Psoas muscle (tissue), 8 donors: ENCODE measurements at places on chromosomes 5 and 9. TPM values are rescaled to one million over a fixed set of nuclear protein-coding genes. Genes with fewer than 3 reads are reported as not detected.

- H3K36me3 ChIP-seq, result peaks cover 96% of the 10 kb centered on the region
- no peaks in the 10 kb centered on the region for H3K27me3 ChIP-seq
- H3K4me1 ChIP-seq, result peaks cover 6% of the 10 kb centered on the region
- no peak for DNase-seq
- H3K27ac ChIP-seq, result no peak overlapping the region
These were observed 9.9 kb downstream of the HNRNPAB start for GRCh38 chr5:178214160-178214803.

DNA sequence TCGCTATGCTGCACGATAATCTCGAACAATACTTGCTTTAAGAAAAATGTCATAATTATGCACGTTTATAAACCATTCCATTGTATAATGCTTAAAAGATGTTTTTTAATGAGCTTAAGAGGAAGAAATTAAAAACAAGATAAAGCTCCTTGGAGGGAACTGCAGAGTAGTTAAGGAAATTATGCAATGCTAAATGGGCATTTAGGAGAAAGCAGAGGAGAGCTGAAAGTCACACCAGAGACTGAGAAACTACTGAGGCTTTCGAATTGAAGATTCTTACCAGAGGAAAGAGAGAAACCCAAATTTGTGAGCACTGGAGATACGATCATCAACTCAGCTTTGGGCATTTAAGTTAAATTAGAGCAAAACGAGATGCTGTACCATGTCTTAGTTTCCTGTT is 119.4 kb downstream of the CDH10 start:
- H3K27me3 ChIP-seq, result no peaks in the 10 kb centered on the region
- no peak overlapping the region for H3K4me3 ChIP-seq
- H3K4me1 ChIP-seq, result no peaks in the 10 kb centered on the region
- no peak overlapping the region for H3K27ac ChIP-seq
- H3K36me3 ChIP-seq, result no peaks in the 10 kb centered on the region
- no peak for DNase-seq

DNA sequence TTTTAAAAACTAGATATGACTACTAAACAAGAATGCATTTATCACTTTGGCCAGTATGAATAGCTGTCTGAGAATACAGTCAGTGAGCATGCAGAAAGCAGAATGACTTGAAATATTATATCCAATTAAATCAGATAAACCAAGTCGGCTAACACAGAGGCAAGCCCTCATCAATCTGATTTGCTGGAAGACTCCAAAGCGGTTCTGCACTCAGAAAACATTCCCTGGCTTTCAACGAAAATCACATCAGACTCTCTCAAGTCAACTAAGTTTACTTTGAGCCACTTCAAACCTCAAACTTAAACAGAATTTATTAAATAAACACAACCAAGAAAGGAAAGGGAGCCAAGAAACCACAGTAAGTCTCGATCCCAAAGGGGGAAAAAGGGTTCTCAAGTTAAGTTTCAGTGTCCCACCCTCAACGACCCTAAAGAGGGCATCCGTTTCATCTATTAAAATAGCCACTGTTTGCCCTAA is 1.4 kb downstream of the MYO10 start:
- H3K4me1 ChIP-seq, result peaks cover 15% of the 10 kb centered on the region
- no peak for DNase-seq
- no peaks in the 10 kb centered on the region for H3K36me3 ChIP-seq
- peak overlapping the region; percentile 88 for H3K4me3 ChIP-seq
- no peak overlapping the region for H3K27ac ChIP-seq
- no peaks in the 10 kb centered on the region for H3K27me3 ChIP-seq

Gene PIP5KL1
- total RNA-seq, result 0.44 TPM

DNA sequence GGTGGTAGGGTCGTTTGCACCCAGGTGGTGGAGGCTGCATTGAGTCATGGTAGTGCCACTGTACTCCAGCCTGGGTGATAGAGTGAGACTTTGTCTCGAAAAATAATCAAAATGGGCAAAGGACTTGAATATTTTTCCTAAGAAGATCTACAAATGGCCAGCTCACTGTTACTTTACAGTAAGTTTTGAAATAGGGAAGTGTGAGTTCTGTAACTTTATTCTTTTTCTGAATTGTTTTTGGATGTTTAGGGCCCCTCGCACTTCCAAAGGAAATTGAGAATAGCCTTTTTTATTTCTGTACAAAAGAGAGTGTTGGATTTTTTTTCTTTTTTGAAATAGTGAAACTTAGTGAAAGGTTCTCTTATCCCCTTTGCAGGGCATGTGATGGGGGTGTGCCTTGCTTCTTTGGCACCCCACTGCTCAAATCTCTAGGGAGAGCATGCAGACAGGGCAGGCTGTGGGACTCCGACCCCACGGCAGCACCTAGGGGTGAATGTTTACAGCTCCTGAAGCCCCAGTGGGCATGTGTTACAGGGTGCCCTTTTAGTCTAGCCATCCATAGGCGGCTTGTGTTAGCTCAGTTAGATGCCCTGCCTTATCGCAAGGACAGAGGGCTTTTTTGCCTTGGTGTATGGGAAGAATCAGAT is 33.3 kb downstream of the GPBP1 start:
- H3K4me3 ChIP-seq, result no peak overlapping the region
- peaks cover 56% of the 10 kb centered on the region for H3K4me1 ChIP-seq
- no peaks in the 10 kb centered on the region for H3K27me3 ChIP-seq
- no peak for DNase-seq
- no peak overlapping the region for H3K27ac ChIP-seq
- no peaks in the 10 kb centered on the region for H3K36me3 ChIP-seq

- no peaks in the 10 kb centered on the region for H3K4me1 ChIP-seq
- no peaks in the 10 kb centered on the region for H3K27me3 ChIP-seq
- no peak overlapping the region for H3K27ac ChIP-seq
- H3K36me3 ChIP-seq, result no peaks in the 10 kb centered on the region
These were observed 44.1 kb downstream of the COL23A1 start for GRCh38 chr5:178545941-178546674.

Gene JMY
- total RNA-seq, result 15.2 TPM

GRCh38 chr9:108545436-108545835 is 310.4 kb downstream of the ACTL7B start:
- no peaks in the 10 kb centered on the region for H3K27me3 ChIP-seq
- H3K4me1 ChIP-seq, result peaks cover 20% of the 10 kb centered on the region
- no peak overlapping the region for H3K27ac ChIP-seq
- no peaks in the 10 kb centered on the region for H3K36me3 ChIP-seq
- no peak for DNase-seq
- no peak overlapping the region for H3K4me3 ChIP-seq

Gene GCNT4
- 3.5 TPM for total RNA-seq

GRCh38 chr9:107260437-107261081 is 22.5 kb upstream of the RAD23B start:
- H3K27ac ChIP-seq, result no peak overlapping the region
- H3K27me3 ChIP-seq, result no peaks in the 10 kb centered on the region
- no peaks in the 10 kb centered on the region for H3K4me1 ChIP-seq
- no peak overlapping the region for H3K4me3 ChIP-seq
- no peaks in the 10 kb centered on the region for H3K36me3 ChIP-seq
- DNase-seq, result no peak

DNA sequence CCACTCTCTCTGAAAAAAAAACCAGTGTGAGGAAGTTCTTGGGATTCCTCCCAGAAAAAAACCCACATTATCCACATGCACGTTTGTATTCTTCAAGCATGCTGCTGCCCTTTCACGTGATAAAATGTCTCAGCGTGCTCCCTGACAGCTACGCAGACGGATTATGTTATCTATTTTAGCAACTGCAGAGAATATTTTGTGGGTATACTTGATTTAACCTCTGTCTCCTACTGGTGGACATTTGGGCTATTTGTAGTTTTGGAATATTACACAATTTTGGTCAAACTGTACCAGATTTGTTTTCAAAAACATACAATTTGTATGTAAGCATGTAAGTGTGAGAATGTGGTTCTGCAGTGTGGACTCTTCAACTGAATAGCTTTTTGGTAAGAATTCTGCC is 10.7 kb downstream of the PRRC2B start:
- no peak for DNase-seq
- no peaks in the 10 kb centered on the region for H3K36me3 ChIP-seq
- peak overlapping the region; percentile 90 for H3K27ac ChIP-seq
- H3K4me3 ChIP-seq, result peak overlapping the region; percentile 31
- no peaks in the 10 kb centered on the region for H3K27me3 ChIP-seq
- H3K4me1 ChIP-seq, result peaks cover 100% of the 10 kb centered on the region

Gene LECT2
- total RNA-seq, result not detected

DNA sequence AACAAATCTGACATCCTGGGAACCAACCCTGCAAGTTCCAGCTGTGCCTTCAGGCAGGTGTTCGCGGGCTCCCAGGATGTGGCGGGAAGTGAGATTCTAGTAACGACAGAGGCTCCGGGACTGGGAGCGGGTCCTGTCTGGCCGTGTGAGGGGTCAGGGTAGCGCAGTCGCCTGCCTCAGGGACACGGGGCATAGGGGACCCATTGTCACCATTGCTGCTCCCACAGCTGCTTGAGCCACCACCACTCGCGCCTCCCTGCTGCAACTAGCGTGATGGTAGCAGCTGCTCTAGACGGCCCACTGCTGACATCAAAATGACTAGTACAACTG is 468.5 kb downstream of the CDH9 start:
- no peaks in the 10 kb centered on the region for H3K27me3 ChIP-seq
- no peaks in the 10 kb centered on the region for H3K36me3 ChIP-seq
- no peak for DNase-seq
- H3K4me1 ChIP-seq, result no peaks in the 10 kb centered on the region
- H3K4me3 ChIP-seq, result no peak overlapping the region

- no peaks in the 10 kb centered on the region for H3K27me3 ChIP-seq
- DNase-seq, result no peak
- peaks cover 7% of the 10 kb centered on the region for H3K4me1 ChIP-seq
These were observed 194.4 kb upstream of the PPP1R2B start for GRCh38 chr5:156655732-156656131.

- H3K36me3 ChIP-seq, result no peaks in the 10 kb centered on the region
- H3K27me3 ChIP-seq, result no peaks in the 10 kb centered on the region
- H3K27ac ChIP-seq, result no peak overlapping the region
These were observed 355.3 kb downstream of the PRELID2 start for GRCh38 chr5:145479857-145480256.

Gene PHYHD1
- 36.6 TPM for total RNA-seq

DNA sequence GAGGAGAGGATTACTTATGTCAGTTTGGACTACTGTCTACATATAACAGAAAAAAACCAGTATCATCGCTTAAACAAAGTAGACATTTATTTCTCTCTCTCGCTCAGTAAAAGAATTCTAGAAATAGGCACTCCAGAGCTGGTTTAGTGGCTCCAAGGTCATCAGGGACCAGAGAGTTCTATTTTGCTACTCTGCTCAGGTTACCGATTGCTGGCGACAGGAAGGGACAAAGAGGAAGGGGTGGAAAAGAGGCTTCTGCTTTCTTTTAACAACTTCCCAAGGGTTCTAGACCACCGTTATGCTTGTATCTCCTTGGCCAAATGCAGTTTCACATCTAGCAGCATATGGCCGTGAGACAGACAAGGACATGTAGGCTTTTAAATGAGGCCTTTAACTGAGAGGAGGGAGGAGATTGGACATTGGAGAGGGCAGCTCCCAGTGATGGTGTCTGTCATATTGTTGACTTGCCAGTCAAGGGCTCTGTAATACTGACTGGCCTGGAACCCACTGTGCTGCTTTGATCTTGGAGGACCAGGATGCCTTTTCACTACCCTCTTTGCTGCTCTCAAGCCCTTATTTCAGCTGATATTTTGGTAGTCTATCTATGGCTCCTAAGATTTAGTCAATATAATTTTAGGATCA is 15.6 kb upstream of the DCP2 start:
- no peaks in the 10 kb centered on the region for H3K27me3 ChIP-seq
- no peak for DNase-seq
- peak overlapping the region; percentile 56 for H3K27ac ChIP-seq
- H3K4me1 ChIP-seq, result peaks cover 35% of the 10 kb centered on the region
- no peak overlapping the region for H3K4me3 ChIP-seq

DNA sequence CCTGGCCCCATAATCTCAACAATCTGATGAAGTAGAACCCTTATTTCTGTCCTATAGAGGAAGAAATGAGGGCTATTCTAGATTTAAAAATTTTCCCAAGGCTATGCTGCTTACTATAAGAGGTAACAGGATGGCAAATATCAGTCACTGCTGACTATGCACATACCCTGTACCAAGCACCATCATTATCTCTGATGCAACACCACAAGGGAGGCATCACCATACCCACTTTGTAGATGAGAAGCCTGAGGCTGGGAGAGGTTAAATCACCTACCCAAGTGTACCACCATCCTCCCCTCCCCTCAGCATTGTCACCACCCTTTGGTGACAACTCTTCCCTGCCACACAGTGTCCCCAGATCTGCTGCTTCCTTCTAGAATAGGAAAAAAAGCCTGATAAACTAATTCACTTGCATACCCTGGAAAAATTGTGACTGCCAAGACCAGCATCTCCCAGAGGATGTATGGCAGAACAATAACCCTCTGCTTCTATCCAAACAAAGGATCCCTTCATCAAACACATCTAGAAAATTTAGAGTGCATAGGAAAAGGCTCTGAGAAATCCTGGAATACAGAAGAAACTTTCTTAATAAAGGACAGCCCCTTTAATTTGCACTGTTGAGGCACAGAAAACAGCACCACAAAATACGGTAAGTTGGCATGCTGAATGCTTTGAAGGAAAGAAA is 48.3 kb downstream of the PRRC1 start:
- no peak overlapping the region for H3K4me3 ChIP-seq
- no peaks in the 10 kb centered on the region for H3K27me3 ChIP-seq
- no peak overlapping the region for H3K27ac ChIP-seq
- no peak for DNase-seq
- H3K36me3 ChIP-seq, result no peaks in the 10 kb centered on the region

Gene TSSK1B
- total RNA-seq, result not detected

Gene TOR4A
- 1.7 TPM for total RNA-seq

DNA sequence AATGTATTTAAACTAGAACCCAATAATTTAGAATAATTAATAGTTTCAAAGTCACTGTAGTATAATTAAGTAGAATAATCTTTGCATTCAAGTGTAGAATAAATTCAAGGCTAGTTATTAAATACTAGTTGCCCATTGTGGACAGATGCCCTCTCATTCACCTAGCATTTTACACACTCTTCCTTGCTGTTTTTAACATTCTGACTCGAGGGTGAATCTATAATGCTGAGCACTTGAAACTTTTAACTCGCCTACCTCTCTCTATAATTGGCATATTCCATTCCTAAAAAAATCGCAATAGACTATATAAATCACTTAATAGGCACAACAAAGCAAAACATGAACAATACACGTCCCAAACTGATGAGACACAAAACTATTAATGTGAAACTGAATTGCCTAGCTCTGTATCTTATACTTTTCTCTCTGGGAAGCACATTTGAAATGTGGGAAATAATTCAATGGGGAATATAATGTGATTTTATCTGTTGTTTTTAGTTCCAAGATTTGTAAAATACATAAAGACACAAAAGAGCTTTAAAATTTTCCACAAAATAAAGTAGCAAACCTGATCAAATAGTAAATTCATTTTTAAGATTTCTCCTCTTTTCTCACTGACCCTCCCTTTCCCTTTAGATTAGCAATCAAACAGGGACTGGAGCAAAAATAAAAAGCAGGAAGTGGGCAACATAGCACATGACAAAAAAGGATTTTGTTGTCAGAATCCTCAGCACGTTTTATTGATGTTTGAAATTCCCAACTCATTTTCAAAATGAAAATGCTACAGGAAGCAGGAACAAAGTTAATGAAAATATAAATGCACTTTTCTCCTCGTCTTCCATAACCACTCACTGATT is 295.6 kb downstream of the PDE4D start:
- H3K36me3 ChIP-seq, result no peaks in the 10 kb centered on the region
- H3K27ac ChIP-seq, result peak overlapping the region; percentile 69
- H3K4me1 ChIP-seq, result peaks cover 23% of the 10 kb centered on the region

Gene CEMIP2
- total RNA-seq, result 9.6 TPM
